NCI-H1092 (cell line): ENCODE measurements at places on chromosomes 12 and 14.
A peak's percentile ranks its signal among the peaks of the same experiment; 100 is the strongest.

DNA sequence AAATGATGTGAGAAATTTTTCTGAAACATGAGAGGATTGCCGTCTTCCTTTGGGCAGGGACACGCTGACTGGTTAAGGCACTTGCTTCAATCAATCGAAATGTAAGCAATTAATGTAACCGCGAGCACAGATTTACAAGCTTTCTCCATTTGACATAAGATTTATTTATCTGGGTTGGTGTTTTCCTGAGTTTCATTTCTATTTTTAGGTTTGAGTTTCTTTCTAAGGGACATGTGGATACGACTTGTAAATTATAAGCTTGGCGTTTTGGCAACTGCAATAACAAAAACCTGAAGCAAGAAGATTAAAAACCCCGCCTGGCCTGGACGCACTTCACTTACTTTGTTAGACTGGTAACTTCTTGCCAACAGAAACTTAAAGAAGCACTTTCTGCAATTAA, 20.3 kb upstream of the SINHCAF start:
- DNase-seq: no peak

GRCh38 chr12:6703631-6704030, 3.0 kb upstream of the PIANP start:
- DNase-seq: no peak

DNA sequence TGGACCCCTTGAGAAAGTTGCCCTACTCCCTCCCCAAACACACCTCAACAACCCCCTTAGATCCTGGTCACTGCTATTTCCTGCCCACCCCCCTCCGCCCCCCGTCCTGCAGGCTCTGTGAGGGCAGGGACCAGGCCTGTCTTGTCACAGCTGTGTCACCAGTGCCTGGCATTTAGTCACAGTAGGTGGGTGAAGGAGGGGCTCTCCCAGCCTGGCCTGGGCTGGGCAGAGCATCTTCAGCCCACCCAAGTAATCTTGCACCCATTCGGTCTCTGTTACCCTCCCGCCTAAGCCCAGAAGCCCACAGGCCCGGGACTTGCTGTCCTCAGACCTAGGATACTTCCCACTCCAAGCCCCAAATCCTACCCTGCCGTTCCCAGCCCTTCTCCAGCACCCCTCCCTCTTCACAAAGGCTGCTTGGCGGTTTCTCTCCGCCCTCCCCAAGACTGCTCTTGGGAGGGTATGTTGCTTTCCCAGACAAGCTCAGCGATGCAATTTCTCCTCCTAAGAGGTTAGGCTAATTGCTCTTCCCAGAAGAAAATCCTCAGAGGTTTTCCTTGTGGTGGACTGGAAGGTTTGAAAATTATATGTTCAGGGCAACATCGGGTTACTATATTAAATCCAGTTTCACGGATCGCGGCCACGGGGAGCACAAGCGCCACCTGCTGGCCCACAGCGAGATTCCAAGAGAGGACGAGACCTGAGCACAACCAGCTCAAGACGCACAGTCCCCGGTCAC, 50.8 kb upstream of the ZFP36L1 start:
- peak; percentile 63 for DNase-seq

GRCh38 chr14:55568618-55569017, 11.4 kb upstream of the KTN1 start:
- no peak for DNase-seq

GRCh38 chr14:31405599-31406232, 14.6 kb downstream of the HEATR5A start:
- no peak for DNase-seq

- no peak for DNase-seq
These were observed 253.1 kb downstream of the ANO6 start for GRCh38 chr12:45468751-45469615.

GRCh38 chr14:30063746-30064145, 136.1 kb upstream of the PRKD1 start:
- no peak for DNase-seq

DNA sequence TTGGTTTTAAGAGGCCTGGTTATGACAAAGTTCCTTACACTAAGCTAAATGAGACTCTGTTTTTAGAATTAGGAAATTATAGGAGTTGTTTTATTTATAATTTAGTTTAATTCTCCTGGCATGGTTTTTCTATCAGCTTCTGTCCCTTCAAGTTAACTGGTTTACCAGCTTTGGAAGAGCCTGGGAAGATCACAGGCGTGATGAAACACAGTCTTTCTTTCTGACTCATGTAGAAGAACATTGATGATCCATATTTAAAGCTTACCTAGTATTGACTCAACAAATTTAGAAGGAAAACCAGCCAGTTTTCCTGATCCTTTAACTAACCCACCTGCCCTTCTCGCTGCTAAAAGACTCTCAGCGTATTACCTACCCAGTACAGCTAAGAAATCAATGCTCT, 155.2 kb downstream of the TGFB3 start:
- DNase-seq: no peak

GRCh38 chr14:89826596-89826995, 127.9 kb downstream of the EFCAB11 start:
- DNase-seq: no peak

DNA sequence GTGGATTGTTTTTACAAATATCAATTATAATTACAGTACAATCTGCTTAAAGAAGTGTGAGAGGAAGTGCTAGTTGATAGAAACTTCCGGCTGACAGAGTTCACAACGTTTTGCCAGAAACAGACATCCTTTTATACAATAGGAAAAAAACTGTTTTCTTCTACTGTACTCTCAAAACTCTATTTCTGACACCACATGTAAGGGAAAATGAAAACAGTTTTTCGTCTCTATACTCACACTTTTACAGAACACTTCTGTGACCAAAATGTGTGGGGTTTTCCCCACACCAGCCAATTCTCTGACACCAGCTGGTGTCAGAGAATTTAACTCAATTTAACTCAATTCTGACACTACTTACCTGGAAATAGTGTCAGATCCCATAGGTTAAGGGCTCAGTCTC, 24.2 kb upstream of the HIF1A start:
- DNase-seq: no peak

- DNase-seq: no peak
These were observed 366.6 kb downstream of the EMP1 start for GRCh38 chr12:13562915-13563742.

GRCh38 chr12:102197789-102198188, at the start of gene PMCH:
Gene PMCH (minus strand): TSS chr12:102197833. CDS start chr12:102197770, 63 bp downstream.
- no peak for DNase-seq

DNA sequence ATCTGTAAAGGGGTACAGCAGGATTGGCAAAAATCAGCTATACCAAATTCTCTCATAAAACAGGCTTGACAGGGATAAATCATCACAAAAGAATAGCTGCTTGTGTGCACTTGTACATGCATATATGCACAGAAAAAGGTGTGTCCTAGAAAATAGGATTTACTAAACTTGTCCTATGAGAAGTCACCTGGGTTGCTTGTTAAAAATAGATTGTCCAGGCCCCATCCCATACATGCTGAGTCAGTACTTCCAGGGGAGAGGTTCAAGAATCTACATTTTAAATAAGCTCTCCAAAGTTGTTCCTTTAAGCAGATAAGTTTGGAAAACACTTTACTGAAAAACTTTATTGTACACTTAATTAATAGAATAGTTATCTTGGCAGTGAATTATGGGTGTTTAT, 123.1 kb downstream of the ANO6 start:
- no peak for DNase-seq

DNA sequence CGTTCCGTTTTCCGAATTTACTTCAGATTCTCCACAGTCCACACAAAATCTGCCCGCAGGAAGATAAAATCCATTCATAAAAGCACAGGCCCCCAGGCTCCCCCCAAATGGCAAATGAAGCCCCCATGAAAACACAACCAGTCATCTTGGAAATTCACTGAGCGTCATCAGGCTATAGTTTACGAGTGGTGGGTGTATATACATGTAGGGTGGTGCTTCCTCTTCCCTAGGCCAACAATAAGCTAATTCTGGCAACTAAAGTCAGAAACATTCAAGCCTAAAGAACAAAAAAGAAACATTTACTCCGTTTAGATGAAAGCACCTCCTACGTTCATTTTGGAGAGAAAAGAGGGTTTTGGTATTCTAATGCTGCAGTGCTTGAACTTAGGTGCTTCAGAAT, 5.8 kb downstream of the GPR68 start:
- DNase-seq: no peak

DNA sequence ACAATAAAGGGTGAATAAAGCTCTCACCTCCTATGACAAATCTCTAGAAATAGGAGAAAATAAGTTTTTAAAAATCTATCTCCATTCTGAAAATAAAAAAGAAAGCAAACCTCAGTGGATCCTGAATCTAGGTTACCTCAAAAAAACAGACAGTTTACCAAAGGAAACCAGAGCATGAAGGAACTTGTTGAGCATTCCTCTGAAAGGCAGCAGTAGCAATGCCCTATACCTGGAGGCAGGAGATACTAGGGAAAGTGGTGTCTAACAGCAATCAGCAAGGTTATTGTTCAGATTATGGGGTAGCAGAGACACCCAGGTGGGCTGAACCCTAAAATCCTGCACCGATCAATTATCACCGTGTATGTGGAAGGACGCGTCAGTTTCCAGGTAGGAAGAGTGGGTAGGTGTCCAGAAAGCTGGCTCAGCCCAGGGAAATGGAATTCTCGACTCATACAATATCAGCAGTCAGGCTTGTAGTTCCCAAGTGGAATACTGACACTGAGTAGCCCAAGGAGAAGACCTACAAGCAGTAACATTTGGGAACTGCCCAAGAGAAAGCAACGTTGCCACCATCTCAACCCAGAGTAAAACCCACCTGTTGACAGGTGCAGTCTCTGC, 128.3 kb downstream of the ST8SIA1 start:
- no peak for DNase-seq

GRCh38 chr14:82223276-82223675, 689.6 kb upstream of the SEL1L start:
- no peak for DNase-seq

- DNase-seq: no peak
These were observed 14.4 kb downstream of the SPRYD3 start for GRCh38 chr12:53064613-53065436.

GRCh38 chr14:20412411-20412810, 890 bp downstream of the TEP1 start:
- DNase-seq: no peak

GRCh38 chr14:78788467-78789360, 618.5 kb downstream of the NRXN3 start:
- no peak for DNase-seq

DNA sequence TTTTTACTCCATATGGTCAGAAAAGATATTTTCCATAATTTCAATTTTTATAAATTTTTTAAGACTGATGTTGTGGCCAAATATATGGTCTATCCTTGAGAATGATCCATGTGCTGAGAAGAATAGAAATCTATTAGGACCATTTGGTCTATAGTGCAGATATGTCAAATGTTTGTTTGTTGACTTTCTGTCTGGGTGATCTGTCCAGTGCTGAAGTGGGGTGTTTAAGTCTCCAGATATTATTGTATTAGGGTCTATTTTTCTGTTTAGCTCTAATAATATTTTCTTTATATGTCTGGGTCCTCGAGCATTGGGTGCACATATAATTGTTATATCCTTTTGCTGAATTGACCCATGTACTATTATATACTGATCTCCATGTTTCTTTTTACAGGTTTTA, 308.9 kb upstream of the LMO3 start:
- no peak for DNase-seq

DNA sequence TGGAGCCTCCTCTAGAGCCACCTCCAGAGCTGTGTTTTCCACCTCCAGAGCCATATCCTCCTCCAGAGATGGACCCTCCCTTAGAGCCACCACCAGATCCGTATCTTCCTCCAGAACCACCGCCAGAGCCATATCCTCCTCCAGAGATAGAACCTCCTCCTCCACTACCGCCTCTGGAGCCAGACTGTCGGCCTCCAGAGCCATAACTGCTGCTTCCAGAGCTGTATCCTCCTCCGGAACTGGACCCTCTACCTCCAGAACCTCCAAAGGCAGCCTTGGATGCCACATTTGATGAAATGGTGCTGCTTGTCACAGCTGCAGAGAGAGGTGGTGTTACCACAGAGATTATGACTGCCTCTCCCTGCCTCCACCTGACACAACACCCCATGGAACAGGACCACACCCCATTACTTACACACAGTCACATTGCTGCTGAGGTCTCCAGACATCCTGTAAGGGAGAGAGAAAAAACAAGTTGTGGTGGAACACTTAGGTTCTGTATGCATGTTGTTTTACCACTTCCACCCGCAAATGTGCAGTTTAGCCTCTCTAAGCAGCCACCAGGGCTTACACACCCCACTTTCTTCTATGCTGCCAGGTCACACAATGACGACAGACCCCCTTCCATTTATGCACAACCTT, 6.8 kb downstream of the KRT2 start:
- DNase-seq: no peak

- no peak for DNase-seq
These were observed 74.2 kb upstream of the C14orf180 start for GRCh38 chr14:104505085-104506074.

GRCh38 chr14:88785911-88786310, 6.8 kb downstream of the EML5 start:
- no peak for DNase-seq

DNA sequence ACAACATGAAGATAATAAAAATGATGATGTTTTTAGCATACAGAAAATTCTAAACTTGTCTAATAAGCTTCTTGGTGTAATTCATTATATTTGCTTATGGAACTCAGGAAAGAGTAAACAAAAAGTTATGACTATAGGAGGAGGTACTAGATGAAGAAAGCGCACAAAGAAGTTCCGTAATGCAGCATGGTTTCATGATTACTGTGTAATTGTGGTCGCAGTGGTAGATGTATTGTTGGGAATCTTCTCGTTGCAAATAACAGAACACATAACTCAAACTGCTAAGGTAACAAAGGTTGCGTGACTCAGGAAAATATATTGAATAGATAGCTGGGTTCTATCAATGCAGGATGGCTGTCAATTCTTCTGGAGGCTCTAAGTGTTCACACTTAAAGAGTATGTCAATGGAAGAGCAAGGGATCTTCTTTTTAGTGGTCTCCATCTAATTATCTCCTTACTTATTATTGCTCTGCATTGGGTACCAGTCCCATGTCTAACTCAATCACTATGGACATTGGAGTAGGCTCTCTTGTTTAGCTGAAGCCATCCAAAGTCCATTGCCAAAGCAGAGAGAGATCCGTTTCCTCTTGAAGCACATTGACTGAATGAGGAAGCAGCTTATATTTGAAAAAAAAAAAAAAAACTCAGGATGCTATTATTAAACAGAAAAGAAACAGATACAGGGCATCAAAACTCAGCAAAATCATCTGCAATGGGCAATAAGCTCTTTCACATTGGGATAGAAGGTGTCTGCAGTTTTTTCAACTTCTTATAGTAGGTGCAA, 283.4 kb upstream of the ATP2B1 start:
- no peak for DNase-seq

DNA sequence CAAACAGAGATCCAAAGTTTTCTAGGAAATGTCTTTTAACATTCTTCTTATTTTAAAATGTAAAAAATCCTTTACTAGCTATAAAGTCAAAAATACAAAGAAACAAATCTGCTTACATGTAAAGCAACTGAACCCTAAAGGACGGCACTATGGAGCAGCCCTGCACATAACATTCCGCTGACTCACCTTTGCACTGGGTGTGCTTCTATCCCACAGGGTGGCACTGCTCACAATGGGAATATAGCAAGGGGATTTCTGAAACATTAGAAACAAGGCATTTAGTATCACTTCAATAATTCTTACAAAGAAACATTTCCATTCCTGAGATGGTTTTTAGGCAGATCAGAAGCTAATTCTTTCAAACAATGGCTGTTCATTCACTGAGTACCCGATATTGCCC, 94.3 kb downstream of the C12orf42 start:
- DNase-seq: no peak
